Esophagus mucosa (tissue), 1 donor: ENCODE measurements at places on chromosomes 5 and 9.

DNA sequence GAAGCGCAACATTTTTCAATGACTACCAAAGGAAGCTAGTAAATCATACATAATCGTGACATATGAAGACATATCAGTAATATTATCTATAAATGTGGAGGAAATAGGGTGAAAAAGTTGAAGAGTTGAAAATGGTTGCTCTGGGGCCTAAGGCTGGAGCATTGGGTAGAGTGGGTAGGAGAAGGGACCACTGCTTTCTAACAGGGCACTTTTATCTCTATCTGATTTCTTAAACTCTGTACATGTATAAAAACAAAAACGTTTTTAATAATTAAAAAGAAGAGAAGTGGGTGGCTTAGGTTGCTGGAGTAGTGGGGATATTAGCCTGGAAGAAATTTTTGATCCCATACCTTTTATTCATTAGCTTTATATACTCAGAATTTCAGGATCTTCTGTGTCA is 44.2 kb upstream of the ITGA1 start:
- no peak for ATAC-seq

DNA sequence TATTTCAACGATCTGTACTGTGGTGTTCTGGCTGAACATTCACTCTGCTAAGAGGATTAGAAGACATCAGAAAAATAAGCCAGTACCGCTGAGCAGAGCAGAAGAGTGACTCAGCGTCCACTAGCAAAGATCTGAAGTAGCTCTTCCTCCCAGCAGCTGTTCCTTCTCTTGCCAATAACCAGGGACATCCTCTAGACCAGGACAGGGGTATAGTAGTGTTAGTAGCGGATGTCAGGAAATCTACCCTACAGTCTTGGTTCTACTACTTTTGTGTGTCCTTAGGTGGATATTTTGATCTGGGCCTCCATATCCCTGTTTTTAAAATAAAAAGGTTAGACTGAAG is 103.6 kb downstream of the TSSK1B start:
- ATAC-seq: peak; percentile 61

GRCh38 chr5:12865529-12865928 is 961.3 kb upstream of the CTNND2 start:
- ATAC-seq: no peak

DNA sequence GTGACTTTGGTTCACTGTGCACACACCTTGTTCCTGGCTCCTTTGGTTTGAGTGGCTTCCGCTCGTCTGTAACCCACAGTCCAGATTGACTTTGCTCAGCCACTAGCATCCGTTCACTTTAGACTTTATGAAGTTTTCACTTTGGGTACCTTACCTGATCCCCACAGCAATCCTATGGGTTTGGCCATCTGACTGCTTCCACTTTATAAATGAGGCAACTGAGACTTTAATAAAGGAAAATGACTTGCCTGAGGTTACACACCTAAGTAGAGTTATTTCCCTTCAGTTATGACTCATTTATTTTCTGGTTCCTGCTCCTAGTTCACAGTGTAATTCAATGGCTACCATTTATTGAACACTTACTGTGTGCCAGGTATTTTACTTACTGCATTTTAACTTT is 94.2 kb upstream of the SAP30L start:
- peak; percentile 43 for ATAC-seq

GRCh38 chr5:177310757-177311391 is 824 bp downstream of the MXD3 start:
- no peak for ATAC-seq

DNA sequence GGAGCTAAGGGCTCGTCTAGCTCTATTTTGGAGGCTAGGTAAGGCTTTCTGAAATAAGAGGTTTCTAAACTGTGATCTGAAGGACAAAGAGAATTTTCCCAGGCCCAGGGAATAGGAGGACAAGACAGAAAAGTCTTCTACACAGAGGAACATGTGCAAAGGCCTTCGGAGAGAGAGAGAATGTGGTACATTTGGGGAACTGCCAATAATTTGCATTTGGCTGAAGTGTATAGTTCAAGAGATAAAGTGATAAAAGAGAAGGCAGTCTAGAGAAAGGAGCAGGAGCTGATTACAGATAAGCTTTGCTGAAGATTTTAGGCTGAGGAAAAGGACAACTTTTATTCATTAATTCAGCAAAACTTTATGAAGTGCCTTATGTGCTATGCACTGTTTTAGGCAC is 214.4 kb upstream of the ELL2 start:
- no peak for ATAC-seq

- no peak for ATAC-seq
Measured at GRCh38 chr5:98443881-98444280, 329.6 kb upstream of the RGMB start.

DNA sequence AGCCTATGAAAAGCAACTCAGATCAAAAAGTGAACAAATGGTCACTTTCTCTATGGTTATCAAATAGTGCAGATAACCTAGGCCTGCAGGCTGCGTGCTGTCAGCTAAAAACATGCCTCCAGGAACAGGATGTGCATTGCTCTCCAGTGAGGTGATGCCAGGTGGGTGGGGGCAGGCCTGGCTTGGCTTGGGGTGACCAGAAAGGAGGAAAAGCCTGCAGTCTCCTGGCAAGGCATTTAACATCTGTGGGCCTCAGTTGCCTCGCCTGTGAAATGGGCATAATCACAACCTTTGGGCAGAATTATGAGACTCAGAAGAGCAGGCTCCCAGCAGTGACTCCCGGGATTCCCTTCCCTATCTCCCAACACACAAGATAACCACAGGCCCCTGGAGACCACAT is 135.9 kb downstream of the COL23A1 start:
- no peak for ATAC-seq

- ATAC-seq: no peak
Measured at GRCh38 chr9:14279671-14280070, 34.3 kb downstream of the NFIB start.

DNA sequence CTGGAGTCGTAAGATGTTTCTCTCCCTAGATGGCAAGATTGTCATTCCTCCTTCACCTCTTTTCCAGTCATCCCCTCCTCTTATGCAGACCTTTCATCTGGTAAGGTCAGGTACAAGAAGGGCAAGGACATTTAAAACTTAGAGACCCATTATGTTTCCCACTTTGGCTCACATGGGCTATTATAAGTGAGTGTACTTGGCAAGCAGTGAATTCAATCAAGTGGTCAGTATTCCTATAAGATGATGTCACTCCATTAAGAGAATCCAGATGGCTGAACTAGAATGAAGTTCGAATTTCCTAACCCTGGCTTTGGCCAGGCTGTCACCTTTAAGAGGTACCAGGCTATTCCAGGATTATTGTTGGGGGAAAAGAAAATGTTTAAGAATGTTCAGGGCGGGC is 32.2 kb downstream of the ZNF131 start:
- no peak for ATAC-seq

DNA sequence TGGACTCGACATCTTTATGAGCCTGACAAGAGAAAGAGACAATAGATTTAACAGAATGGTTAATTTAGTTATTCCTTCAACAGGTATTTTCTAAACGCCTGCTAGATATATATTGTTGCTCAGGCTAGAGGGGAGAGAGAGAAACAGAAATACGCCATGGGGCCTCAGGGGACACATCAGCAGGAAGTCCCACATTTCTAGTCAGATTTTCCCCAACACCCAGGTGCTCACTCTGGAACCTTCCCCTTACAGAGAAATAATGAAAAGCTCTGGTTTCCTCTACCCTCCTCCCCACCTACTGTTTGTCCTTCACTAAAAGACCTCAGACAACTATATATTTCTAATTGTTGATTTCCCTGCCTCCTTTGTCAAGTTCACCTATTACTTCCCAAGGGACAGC is 130.3 kb upstream of the TBC1D2 start:
- ATAC-seq: no peak

GRCh38 chr5:32304622-32305021 is 8.1 kb downstream of the MTMR12 start:
- ATAC-seq: no peak

DNA sequence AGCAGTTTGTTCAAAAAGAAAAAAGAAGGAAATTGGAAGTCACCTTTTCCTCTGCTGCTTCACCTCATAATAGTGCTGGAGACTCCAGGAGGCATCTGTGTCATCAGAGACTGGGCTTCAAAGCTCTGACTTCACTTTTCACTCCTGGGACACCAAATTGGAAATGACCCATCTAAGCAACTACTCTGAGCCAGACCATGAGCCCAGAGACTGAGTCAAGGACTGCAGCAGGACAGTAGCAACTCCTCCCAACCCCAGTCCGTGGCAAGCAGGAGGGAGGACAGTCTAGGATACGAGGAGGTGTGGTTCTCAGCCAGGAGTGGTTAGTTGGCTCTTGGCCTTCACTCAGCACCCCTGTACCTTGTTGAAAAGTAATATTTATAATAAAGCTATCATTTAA is 131.5 kb downstream of the INSYN2B start:
- ATAC-seq: no peak

DNA sequence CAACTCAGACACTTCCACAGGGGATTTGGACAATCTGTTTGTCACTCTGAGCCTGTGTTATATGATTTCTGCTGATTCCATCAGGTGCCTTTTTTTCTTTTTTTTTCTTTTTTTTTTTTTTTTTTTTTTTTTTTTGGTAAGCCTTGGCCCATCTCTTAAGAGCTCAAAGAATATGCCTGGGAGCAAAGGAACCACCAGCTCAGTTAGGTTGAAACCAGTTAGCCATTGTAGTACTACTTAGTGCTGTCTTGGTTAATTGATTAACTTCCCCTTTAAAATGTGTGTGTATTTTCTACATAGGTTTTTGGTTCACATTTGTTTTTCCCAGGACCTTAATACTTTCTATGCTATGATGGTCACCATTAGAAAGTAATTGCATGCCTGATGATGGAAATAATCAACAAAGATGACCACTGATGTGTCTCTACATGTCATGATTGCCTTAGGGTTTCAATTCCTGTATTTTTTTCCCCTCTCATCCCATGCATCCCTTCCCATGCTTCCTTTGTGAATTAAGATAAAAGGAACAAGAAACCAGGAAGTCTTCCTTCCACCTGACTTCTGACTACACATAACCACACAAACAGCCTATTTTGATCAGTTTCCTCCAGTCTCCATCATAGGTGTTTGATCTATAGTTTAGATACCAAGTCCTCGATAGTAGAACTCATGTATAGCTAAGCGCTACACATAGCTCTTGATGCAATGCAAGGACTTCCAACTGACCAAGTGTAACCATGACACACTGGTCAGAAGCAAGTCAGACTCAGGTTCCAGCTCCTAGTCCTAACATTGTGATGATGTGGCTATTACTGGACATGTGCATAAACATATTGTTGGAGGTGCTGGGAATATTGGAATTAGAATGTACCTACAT is 306.1 kb downstream of the EFNA5 start:
- ATAC-seq: no peak

- ATAC-seq: no peak
Measured at GRCh38 chr9:124257070-124257843, 492 bp upstream of the NEK6 start.

GRCh38 chr9:95574176-95574575 is 57.4 kb upstream of the PTCH1 start:
- no peak for ATAC-seq

- no peak for ATAC-seq
Measured at GRCh38 chr5:87765009-87765408, 352.3 kb upstream of the CCNH start.

GRCh38 chr9:118215549-118215948 is 511.3 kb downstream of the TLR4 start:
- ATAC-seq: no peak

GRCh38 chr9:89046832-89047231 is 55.6 kb downstream of the S1PR3 start:
- ATAC-seq: no peak

GRCh38 chr5:9495121-9495520 is 50.8 kb downstream of the SEMA5A start:
- no peak for ATAC-seq

- no peak for ATAC-seq
Measured at GRCh38 chr5:160213537-160213936, 15.8 kb upstream of the FABP6 start.

GRCh38 chr5:146051678-146052077 is 53.7 kb downstream of the PLAC8L1 start:
- ATAC-seq: no peak

DNA sequence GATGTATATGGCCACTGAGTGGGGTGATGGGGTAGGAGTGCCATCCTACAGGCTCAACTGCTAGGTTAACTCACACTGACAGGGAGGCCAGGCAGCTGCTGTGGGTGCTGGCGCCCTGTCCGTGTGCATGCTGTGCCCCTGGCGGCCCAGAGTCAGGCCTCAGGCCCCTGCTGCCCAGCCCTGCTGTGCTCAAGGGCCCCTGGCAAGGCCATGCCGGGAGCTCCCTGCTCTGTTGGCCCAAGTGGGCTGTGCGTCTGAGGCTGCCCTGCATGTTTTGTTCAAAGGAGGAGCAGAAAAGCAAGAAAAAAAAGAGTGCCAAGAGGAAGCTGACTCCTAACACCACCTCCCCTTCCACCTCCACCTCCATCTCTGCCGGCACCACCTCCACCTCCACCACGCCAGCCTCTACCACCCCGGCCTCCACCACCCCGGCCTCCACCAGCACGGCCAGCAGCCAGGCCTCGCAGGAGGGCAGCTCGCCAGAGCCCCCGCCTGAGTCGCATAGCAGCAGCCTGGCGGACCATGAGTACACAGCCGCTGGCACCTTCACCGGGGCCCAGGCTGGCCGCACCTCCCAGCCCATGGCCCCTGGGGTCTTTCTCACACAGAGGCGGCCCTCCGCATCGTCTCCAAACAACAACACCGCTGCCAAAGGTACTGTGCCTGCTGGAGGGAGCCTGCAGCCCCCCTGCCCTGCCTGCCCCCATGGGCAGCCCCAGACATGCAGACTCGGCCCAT is 100.1 kb downstream of the PHF2 start:
- ATAC-seq: no peak

DNA sequence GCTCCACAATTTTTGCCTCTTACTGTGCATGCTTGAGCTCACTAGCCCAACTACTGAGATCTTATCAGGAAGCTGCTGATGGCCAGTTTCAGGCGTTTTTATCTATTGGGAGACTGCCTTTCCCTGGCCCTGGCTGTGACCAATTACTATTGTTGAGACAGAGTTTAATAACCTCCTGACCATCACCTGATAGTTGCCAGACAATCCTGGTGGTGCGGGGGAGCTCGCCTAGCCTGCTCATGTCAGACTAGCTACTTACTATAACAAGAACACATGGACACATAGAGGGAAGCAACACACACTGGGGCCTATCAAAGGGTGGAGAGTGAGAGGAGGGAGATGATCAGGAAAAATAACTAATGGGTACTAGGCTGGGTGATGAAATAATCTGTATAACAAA is 13.0 kb upstream of the OXCT1 start:
- ATAC-seq: no peak

- no peak for ATAC-seq
Measured at GRCh38 chr5:59358005-59358861, 535.3 kb downstream of the PDE4D start.

- no peak for ATAC-seq
Measured at GRCh38 chr5:36587354-36587753, 19.1 kb upstream of the SLC1A3 start.

- peak; percentile 79 for ATAC-seq
Measured at GRCh38 chr9:137217276-137218211, 4.5 kb downstream of the RNF208 start.

GRCh38 chr5:95081500-95081960 is 203.4 kb downstream of the MCTP1 start:
- peak; percentile 87 for ATAC-seq

GRCh38 chr5:59204114-59204897 is 621.4 kb downstream of the RAB3C start:
- ATAC-seq: no peak

- ATAC-seq: no peak
Measured at GRCh38 chr5:6459896-6460295, 11.2 kb downstream of the UBE2QL1 start.

- no peak for ATAC-seq
Measured at GRCh38 chr9:132230605-132231004, 68.7 kb downstream of the NTNG2 start.
